ENCODE measurements at places on chromosomes 1 and 21. TPM values are rescaled to one million over a fixed set of nuclear protein-coding genes. Genes with fewer than 3 reads are reported as not detected.

DNA sequence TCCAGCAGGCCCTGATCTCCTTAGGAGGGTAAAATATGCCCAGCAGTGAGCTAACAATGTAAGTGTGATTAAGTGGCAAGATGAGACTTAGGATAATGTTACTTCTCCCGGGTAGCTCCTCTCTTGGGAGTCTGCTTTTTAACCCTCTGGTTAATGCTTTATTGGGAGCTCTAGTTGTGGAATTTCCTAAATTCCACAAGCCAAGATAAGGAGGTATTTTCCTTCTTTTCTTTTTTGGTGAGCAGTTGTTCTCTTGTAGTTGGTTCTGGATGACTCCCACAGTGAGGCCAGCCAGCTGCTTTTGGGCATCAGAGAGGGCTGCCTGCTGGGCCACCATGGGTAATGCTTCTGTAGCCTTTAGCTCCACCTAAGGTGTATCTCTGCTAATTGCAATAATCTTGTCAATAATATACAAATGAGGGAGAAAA, 19.3 kb downstream of the C1orf52 start:
- DNase-seq, result no peak

DNA sequence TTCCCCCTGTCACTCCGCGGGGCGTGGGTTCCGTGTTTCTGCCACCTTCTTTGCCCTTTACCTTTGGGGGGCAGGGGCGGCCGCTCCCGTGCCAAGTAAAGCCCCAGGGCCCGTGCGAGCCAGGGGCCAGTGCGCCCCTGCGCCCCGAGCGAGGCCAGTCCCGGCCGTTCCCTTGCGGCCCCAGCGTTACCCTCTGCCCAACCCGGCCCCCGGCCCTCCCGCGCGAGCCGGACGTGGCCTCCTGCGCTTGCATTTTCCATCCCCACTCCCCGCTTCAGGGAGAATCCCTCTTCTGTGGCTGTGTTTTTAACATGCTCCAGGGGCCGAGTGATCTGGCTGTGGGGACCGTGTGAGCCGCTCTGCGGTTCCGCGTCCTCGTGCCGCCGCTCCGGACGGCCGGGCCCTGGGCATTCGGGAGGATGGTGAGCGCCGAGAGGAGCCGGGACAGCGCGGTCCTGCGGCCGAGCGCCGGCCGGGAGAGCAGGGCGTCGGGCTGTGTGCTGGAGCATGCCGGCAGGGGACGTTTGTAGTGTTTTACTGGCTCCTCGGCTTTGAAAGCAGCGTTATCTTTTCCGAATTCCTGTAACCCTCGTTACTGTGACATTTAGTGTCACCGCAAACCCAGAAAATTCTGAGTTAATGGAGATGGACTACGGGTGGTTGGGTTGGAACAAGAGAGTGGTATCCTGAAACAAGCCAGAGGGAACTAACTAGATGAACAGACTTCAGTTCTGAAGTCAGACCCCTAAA, 1.0 kb downstream of the GALNT2 start:
- DNase-seq, result peak; percentile 62

DNA sequence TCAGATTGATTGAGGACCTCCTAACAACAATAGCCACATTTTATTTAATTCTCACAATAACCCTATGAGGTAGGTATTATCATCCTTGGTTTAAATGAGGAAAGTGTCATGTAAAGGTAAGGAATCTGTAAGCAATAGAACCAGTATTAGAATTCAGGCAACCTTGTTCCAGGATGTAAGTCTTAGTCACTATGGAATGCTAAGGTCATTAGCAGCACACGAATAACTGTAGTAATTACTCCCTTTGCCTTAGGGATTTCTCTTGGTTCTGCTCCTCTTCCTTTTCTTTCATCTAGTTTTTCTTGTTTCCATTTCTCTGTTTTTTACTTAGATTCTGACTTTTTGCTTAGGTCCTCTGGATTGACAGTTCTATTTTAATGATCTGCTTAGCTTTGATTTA, 23.1 kb upstream of the ATP6V1G3 start:
- DNase-seq, result no peak

DNA sequence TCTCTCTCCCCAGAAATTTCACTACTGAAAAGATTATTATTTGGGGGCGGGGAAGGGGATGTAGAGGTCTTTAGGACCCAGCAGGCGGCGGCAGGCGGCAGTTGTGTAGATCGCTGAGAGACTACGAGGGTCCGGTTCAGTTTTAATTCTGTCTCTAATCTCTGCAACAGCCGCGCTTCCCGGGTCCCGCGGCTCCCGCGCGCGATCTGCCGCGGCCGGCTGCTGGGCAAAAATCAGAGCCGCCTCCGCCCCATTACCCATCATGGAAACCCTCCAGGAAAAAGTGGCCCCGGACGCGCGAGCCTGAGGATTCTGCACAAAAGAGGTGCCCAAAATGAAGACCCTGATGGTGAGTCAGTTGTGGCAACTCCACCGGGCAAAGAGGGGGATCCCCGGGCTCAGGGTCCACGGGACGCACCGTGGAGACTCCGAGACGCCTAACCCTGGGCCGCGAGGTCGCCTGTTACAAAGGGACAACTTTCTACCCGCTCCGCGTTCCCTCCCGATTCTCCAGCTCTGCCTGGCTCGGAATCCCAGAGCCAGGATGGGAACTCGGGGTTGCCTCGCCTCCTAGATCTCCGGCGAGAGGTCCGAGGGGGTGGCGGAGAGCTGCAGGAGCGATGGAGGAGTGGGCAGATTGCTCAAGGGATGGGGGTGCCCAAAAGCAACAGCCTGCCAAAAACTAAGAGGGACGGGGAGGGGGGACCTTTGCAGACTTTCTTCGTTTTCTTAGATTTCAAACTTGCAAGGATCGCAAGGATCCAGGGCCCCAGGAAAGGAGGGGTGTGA, at the start of gene ST6GALNAC5:
Gene ST6GALNAC5, plus strand, starts transcription at position 139 of the 789 bp plus-strand sequence.
- peak; percentile 48 for DNase-seq

- DNase-seq, result no peak
These were observed 670 bp downstream of the CLSTN1 start for GRCh38 chr1:9822897-9823692.

GRCh38 chr1:176220100-176220689, 13.1 kb upstream of the COP1 start:
- DNase-seq, result no peak

DNA sequence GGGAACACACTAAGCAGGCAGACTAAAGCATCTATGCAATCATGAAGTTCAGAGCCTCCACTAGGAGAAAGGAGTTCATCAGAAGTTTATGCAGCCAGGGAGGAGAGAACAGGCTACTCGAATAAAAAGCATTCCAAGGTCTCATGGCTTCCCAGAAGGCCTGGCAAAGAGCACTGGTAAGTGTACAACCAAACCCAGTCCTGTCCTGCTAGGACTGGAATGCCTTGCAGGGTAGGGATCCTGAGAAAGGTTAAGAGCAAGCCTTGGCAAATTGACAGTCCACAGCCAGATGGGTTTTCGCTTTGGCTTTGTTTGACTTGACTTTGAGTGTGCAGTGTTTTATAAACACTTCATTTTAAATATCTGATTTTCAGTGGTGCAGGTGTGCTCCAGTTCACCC, 133.6 kb upstream of the ATP1B1 start:
- DNase-seq, result peak; percentile 54

DNA sequence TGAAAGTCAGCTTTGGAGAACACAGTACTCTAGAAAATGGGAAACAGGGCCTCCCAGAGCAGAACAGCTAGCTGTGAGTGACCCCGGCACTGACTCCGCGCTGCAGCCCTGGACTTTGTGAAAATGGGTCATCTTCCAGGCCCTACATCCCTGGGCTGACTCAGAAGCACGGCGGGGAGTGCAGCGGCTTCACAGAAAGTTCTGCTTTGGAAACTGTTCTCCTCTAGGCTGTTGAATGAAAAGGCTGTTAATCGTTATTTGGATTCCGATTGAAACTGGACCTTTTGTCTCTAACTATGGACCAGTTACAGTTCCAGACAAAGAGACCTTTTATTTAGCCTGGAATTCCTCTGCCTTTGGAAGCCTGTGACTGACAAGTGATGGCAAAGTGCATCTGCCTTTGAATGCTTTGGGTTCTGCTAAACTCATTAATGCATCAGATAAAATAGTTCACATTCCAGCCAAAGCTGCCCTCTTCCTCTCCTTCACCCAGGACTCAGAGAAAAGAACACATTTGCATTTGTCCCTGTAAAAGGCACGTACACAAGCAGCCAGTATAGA, 144.9 kb upstream of the HOOK1 start:
- DNase-seq, result no peak

- no peak for DNase-seq
These were observed 16.6 kb downstream of the IPO9 start for GRCh38 chr1:201845331-201846083.

GRCh38 chr1:2203671-2204414, 9.3 kb upstream of the FAAP20 start:
- no peak for DNase-seq

- no peak for DNase-seq
These were observed 1.5 kb downstream of the ZNF684 start for GRCh38 chr1:40532844-40533424.

DNA sequence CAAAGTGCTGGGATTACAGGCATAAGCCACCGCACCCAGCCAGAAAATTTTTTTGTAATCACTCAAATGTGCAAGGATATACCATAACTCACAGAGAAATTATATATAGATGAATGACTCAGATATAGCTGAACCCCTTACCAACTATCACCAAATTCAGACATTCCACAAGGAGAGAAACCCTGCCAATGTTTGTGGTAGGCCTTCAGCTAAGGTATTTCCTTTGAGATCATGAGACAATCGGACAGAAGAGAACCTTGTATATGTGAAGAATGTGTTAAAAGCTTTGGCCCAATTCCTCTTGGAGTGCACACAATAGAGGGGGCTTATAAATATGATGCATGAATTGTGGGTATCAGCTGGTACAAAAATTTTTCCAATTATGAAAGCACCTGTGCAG, 50.7 kb downstream of the ZNF684 start:
- no peak for DNase-seq

- DNase-seq, result no peak
These were observed 122.3 kb upstream of the TMPRSS2 start for GRCh38 chr21:41630249-41630648.

- DNase-seq, result no peak
These were observed 198.5 kb downstream of the DYRK1A start for GRCh38 chr21:37564924-37565529.

- DNase-seq, result no peak
These were observed 142.2 kb downstream of the LHX8 start for GRCh38 chr1:75276385-75276784.

GRCh38 chr1:226957714-226958113, 17.6 kb downstream of the COQ8A start:
- DNase-seq, result no peak

GRCh38 chr1:201982082-201982622, 296 bp upstream of the RNPEP start:
- peak; percentile 84 for DNase-seq

GRCh38 chr1:94125551-94126514, 4.9 kb upstream of the ABCA4 start:
- no peak for DNase-seq

- DNase-seq, result no peak
These were observed 224.1 kb downstream of the SLC45A1 start for GRCh38 chr1:8541961-8542521.

DNA sequence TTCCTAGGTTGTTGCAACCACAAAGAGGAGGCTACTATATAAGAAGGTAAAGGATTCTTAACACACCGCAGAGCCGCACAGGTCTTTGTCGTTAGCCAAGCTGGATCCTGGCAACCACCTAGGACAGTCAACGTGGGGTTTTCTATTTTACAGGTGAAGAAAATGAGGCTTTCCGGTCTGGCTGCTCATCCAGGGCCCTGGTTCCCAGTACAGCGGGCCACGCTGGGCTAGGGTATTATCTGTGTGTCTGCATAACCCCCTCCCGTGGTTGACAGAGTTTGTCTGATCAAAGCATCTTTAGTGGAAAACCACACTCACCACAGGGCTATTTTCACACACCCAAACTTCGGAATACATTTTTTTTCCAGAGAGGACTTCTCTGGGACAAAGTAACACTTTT, 39.0 kb upstream of the PDE9A start:
- no peak for DNase-seq

GRCh38 chr1:94542088-94542870, 720 bp upstream of the F3 start:
- DNase-seq, result peak; percentile 51

- peak; percentile 62 for DNase-seq
These were observed at the start of gene SLC37A1 for GRCh38 chr21:42513151-42513984. Gene SLC37A1, plus strand, starts transcription at chr21:42513852. Its CDS starts 4,603 bp downstream, at chr21:42518455.

GRCh38 chr1:31568895-31569595, 7.3 kb upstream of the TINAGL1 start:
- peak; percentile 80 for DNase-seq

- DNase-seq, result no peak
These were observed 60.6 kb upstream of the CASZ1 start for GRCh38 chr1:10856863-10857598.

- DNase-seq, result no peak
These were observed 426.7 kb downstream of the RWDD3 start for GRCh38 chr1:95660736-95661135.

DNA sequence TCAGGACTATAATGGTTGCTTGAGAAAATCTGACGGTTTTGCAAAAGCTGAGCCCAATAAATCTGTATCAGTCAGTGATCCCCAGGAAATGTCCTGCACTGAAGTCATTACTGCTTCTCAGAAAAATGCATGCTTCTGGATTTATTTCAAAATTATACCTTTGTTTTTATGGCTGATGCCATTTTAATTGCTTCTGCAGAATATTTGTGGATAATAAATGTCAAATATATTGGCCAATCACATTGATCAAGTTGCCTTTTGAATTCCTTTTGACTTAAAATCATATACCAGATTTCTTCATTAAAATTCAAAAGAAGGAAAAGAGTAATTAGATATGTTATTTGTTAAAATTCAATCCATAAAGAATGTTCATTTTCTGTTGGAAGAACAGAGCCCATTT, 842.9 kb upstream of the ADGRL4 start:
- DNase-seq, result no peak

GRCh38 chr1:201681375-201681774, 142.4 kb downstream of the NAV1 start:
- no peak for DNase-seq

DNA sequence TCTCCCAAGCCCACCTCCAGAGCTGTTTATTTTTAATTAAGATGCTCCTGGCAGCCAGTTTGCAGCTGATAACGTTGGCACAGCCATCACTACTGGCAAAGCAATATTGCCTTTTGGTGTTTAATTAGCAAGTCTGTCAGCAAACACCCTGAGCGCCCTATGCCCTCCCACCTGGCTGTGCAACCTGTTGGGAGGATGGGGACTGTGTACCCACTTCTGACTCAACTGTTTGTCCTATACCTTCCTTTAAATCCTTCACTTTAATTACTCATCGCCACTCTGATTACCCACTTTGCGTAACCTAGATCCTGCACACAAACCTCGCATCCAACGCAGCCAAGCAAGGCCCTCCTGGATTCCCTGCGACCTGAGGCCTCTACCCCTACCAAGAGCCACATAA, 67.1 kb downstream of the BCAR3 start:
- no peak for DNase-seq

The PLOD1 gene
- 84.5 TPM for total RNA-seq

The UCK2 gene
- total RNA-seq, result 8.3 TPM

The SH3D21 gene
- total RNA-seq, result 8.5 TPM

The AKNAD1 gene
- total RNA-seq, result 1.3 TPM

The IGSF3 gene
- 15.8 TPM for total RNA-seq

The CTH gene
- total RNA-seq, result 5.0 TPM

The GJB4 gene
- total RNA-seq, result 0.12 TPM

The RAVER2 gene
- total RNA-seq, result 12.0 TPM

The KAZN gene
- total RNA-seq, result 21.2 TPM

The PRKAA2 gene
- total RNA-seq, result 1.9 TPM

The RHBDL2 gene
- total RNA-seq, result 0.32 TPM

The CELA2A gene
- total RNA-seq, result not detected

The ANGPTL3 gene
- total RNA-seq, result not detected

The CRYBG2 gene
- total RNA-seq, result 2.1 TPM

The CD1C gene
- total RNA-seq, result 3.0 TPM
